Forelimb muscle (tissue), 1 donor: ENCODE measurements at places on chromosomes 6 and 20. TPM values are rescaled to one million over a fixed set of nuclear protein-coding genes. Genes with fewer than 3 reads are reported as not detected.

The HDAC2 gene
- 138 TPM for polyA plus RNA-seq

The SLC12A5 gene
- polyA plus RNA-seq = 0.52 TPM

- no peak for DNase-seq
These were observed 3.4 kb downstream of the SNX5 start for GRCh38 chr20:17965042-17965697.

- DNase-seq = no peak
These were observed 83.9 kb downstream of the DLL1 start for GRCh38 chr6:170206851-170207431.

GRCh38 chr6:44078827-44079671 is 48.2 kb downstream of the MRPL14 start:
- no peak for DNase-seq
